ENCODE measurements at places on chromosomes 7 and 10.

GRCh38 chr10:116848032-116848943 lies 1.0 kb upstream of the ENO4 start:
- H3K4me1 ChIP-seq, result no peaks in the 10 kb centered on the region
- no peaks in the 10 kb centered on the region for H3K27me3 ChIP-seq
- H3K27ac ChIP-seq, result no peak overlapping the region
- DNase-seq, result no peak

GRCh38 chr7:69681181-69681580 lies 82.9 kb downstream of the AUTS2 start:
- no peak overlapping the region for H3K27ac ChIP-seq
- H3K4me3 ChIP-seq, result no peak overlapping the region
- H3K27me3 ChIP-seq, result no peaks in the 10 kb centered on the region
- DNase-seq, result no peak
- H3K36me3 ChIP-seq, result no peaks in the 10 kb centered on the region

DNA sequence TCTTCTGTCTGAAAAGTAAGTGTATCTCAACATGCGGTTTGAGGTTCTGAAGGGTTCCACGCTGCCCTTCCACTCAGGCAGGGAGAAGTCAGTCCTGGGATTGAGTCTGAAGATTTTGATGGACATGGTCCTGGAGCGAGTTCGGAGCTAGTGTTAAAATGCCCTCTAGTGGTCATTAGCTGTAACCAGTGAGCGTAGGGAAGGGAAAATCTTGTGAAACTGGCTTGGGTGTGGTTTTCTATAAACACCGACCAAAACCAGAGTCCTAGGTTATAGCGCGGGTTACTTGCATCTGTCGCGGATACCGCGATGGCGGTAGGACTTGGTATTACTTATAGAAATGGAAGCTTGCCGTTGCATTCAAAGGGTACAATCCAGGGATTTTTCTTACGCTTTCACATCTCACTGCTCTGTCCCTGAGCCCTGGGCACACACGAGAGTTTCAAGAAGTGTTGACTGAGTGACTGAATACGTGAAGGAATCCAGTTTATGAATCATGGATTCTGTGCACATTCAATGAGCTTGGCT lies 348.2 kb upstream of the C7orf33 start:
- no peaks in the 10 kb centered on the region for H3K36me3 ChIP-seq
- H3K4me1 ChIP-seq, result no peaks in the 10 kb centered on the region
- H3K4me3 ChIP-seq, result no peak overlapping the region
- H3K27ac ChIP-seq, result no peak overlapping the region
- no peak for DNase-seq
- H3K27me3 ChIP-seq, result no peaks in the 10 kb centered on the region

- H3K4me3 ChIP-seq, result no peak overlapping the region
- DNase-seq, result no peak
- H3K27ac ChIP-seq, result peak overlapping the region; percentile 85
- H3K27me3 ChIP-seq, result no peaks in the 10 kb centered on the region
- H3K36me3 ChIP-seq, result no peaks in the 10 kb centered on the region
Observed at GRCh38 chr10:114499116-114499515, 94.8 kb upstream of the AFAP1L2 start.

GRCh38 chr7:34675749-34676374 lies 17.8 kb downstream of the NPSR1 start:
- no peaks in the 10 kb centered on the region for H3K27me3 ChIP-seq
- no peaks in the 10 kb centered on the region for H3K36me3 ChIP-seq
- no peak overlapping the region for H3K27ac ChIP-seq
- no peak overlapping the region for H3K4me3 ChIP-seq

- DNase-seq, result no peak
- peaks cover 8% of the 10 kb centered on the region for H3K4me1 ChIP-seq
Observed at GRCh38 chr7:48634116-48634632, 290.2 kb upstream of the CDC14C start.

- no peak overlapping the region for H3K27ac ChIP-seq
- H3K4me1 ChIP-seq, result no peaks in the 10 kb centered on the region
- DNase-seq, result no peak
- no peaks in the 10 kb centered on the region for H3K36me3 ChIP-seq
- H3K27me3 ChIP-seq, result no peaks in the 10 kb centered on the region
Observed at GRCh38 chr7:66664590-66665293, 36.1 kb downstream of the KCTD7 start.

GRCh38 chr7:94258418-94259300 lies 136.0 kb upstream of the COL1A2 start:
- H3K4me1 ChIP-seq, result no peaks in the 10 kb centered on the region
- H3K36me3 ChIP-seq, result no peaks in the 10 kb centered on the region
- H3K4me3 ChIP-seq, result no peak overlapping the region

DNA sequence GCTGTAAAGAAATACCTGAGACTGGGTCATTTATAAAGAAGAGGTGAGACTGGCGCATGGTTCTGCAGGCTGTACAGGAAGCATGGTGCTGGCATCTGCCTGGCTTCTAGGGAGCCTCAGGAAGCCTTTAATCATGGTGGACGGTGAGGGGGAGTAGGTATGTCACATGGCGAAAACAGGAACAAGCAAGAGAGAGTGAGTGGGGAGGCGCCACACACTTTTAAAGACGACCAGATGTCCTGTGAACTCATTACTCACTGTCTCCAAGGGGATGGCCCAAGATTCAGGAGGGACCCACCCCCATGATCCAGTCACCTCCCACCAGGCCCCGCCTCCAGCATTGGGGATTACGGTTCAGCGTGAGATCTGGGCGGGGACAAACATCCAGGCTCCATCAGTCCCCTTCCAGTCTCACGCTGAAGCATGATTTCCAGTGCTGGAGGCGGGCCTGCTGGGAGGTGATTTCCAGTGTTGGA lies 3.2 kb downstream of the ZNF316 start:
- H3K27me3 ChIP-seq, result no peaks in the 10 kb centered on the region
- no peak for DNase-seq
- H3K27ac ChIP-seq, result no peak overlapping the region
- H3K4me3 ChIP-seq, result no peak overlapping the region

GRCh38 chr10:46014683-46015405 lies 15.6 kb downstream of the NCOA4 start:
- peaks cover 39% of the 10 kb centered on the region for H3K4me1 ChIP-seq
- H3K36me3 ChIP-seq, result peaks cover 75% of the 10 kb centered on the region
- DNase-seq, result no peak
- no peaks in the 10 kb centered on the region for H3K27me3 ChIP-seq
- no peak overlapping the region for H3K4me3 ChIP-seq

DNA sequence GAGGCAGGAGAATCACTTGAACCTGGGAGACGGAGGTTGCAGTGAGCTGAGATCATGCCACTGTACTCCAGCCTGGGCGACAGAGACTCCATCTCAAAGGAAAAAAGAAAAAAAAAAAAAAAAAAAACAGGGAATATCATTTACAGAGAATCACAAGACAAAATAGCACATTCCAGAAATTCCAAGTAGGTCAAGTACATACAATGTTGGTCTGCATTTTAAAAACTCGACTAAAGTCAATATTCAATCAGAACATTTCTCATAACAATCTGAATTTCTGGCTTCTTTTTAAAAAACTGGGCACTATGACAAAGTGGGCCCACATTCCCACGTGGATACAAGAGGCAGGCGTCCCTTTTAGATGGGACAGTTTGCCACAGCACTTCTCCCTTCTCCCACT lies 12.8 kb downstream of the ZC3HAV1L start:
- peaks cover 73% of the 10 kb centered on the region for H3K36me3 ChIP-seq
- H3K27ac ChIP-seq, result no peak overlapping the region
- DNase-seq, result no peak
- H3K27me3 ChIP-seq, result no peaks in the 10 kb centered on the region
- H3K4me1 ChIP-seq, result no peaks in the 10 kb centered on the region

- H3K4me1 ChIP-seq, result no peaks in the 10 kb centered on the region
- no peaks in the 10 kb centered on the region for H3K27me3 ChIP-seq
Observed at GRCh38 chr7:80960244-80960795, 41.5 kb upstream of the SEMA3C start.

DNA sequence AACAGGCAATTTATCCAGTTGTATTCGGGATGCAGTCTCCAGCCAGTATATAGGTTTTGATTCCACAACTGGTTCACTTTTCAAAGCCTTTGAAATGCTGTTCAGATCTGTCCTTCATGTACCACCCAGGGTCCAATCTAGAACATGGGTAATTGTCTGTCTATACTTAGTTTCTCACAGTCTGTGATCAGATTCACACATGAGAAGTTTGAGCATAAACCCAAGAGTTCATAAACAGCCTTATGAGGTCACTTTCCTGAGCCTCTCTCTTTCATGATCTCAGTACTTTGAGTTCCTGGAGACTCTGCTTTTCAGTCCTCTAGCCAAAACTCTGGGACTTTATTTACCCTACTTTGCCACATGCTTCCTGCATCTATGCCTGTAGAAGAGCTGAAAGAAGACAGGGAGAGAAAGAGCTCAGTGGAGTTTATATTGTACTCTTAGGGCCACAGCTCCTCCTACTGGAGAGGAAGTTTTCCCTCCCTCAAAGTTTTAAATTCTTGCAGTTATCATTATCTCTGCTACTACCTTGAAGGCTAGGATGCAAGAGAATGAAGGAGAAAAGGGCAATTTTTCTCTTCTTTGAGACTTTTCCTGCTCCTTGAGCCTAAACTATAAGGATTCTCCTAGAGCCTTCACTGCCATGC lies 172.0 kb downstream of the ZEB1 start:
- no peak for DNase-seq
- no peaks in the 10 kb centered on the region for H3K36me3 ChIP-seq
- no peaks in the 10 kb centered on the region for H3K4me1 ChIP-seq
- no peak overlapping the region for H3K4me3 ChIP-seq
- H3K27ac ChIP-seq, result no peak overlapping the region
- H3K27me3 ChIP-seq, result no peaks in the 10 kb centered on the region

DNA sequence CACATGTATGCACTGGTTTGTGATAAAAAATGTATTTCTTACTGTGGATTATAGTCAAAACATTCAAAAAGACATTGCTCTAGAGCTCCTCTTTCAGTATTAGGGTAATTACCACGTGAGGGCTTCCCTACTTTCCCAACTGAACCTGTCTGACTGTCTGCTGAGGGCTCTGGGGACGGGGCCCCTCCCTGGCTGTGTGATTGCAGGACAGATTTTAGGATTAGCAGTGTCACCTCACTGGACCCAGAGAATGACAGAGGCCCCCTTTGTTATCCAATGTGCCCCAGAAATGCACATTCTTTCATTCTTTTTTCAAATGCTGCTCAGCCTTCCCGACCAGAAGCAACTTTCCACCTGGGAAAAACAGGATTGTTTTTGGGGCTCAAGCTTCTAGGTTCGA lies 43.6 kb upstream of the MXI1 start:
- no peak overlapping the region for H3K4me3 ChIP-seq
- H3K27me3 ChIP-seq, result peaks cover under 1% of the 10 kb centered on the region
- no peaks in the 10 kb centered on the region for H3K4me1 ChIP-seq
- no peak overlapping the region for H3K27ac ChIP-seq
